ENCODE measurements at places on chromosomes 7 and 10.
A peak's percentile ranks its signal among the peaks of the same experiment; 100 is the strongest.

- DNase-seq, result no peak
These were observed 127.9 kb upstream of the SEM1 start for GRCh38 chr7:96837593-96837992.

GRCh38 chr7:143954135-143954534, 509 bp upstream of the OR2F1 start:
- no peak for DNase-seq

DNA sequence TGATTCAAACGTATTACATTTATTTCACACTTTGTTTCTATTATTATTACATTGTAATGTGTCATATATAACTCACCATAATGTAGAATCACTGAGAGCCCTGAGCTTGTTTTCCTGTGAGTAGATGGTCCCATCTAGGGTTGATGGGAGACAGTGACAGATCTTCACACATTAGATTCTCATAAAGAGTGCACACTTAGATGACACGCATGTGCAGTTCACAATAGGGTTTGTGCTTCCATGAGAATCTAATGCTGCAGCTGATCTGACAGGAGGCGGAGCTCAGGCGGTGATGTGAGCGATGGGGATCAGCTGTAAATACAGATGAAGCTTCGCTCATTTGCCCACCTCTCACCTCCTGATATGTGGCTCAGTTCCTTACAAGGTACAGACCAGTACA, 36.1 kb downstream of the BMPER start:
- DNase-seq, result no peak

- DNase-seq, result no peak
These were observed 78.3 kb downstream of the ST8SIA6 start for GRCh38 chr10:17375936-17376584.

- no peak for DNase-seq
These were observed 12.9 kb downstream of the TTYH3 start for GRCh38 chr7:2644562-2645273.

- DNase-seq, result no peak
These were observed 1244.8 kb upstream of the SORCS1 start for GRCh38 chr10:108409306-108409705.

DNA sequence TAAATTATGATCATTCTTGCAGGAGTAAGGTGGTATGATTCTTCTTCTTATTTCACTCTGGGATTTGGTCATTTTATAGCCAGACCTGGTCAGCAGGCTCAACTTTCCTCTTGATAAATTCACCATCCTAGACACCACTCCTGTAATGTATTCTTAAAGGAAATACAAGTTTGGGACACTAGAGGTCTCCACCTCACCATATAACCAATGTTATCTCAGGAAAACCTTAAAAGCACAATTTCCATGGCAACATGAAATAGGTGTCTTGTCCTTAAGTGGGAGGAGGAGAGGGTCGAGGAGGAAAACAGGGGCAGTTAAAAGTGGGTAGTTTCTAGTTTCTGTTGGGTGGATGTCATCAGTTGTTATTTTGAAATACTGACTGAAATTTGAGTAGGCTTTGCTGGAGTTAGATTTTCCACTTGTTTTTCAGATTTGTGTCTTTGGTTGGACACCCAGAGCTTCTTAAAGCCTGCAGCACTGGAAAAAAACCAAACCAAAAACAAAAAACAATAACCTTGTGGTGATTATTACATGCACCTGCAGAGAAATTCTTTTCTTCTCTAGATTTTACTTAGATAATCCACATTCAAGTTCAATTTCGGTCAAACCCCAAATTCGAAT, 163.1 kb downstream of the PRKCQ start:
- no peak for DNase-seq

GRCh38 chr10:102918817-102919245, 737 bp downstream of the CNNM2 start:
- no peak for DNase-seq

DNA sequence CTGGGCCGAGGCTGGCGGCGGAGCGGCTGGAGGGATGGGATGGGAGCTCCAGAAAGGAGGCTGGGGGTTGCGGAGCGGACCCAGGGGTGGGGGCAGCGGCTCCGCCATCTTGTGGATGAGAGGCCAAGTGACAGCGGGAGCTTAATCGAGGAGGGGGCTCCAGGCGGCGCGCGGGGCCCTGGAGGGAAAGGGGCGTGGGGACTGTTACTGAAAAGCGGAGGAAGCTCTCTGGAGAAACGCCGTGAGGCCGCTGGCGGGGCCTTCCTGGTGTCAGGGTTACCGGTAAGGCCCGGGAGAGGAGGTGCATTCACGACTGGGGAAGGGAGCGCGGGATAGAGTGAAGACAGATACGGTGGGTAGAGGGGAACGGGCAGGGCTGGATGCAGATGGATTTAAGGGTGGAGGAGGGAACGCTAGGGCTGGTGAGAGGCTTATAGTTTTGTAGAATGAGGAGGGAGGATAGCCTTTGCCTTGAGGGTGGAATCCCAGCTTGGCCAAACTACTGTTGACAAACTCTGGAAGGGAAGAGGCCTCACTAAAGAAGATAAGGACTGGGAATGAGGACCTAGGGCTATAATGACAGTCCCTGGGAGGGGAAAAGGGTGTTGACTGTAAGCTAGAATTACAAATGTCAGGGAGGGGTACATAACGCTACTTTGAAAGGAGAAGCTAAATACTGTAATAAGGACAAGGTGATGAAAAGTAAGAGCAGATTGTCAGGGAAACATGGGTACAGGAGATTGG, 535 bp downstream of the BTRC start:
- DNase-seq, result peak; percentile 61

DNA sequence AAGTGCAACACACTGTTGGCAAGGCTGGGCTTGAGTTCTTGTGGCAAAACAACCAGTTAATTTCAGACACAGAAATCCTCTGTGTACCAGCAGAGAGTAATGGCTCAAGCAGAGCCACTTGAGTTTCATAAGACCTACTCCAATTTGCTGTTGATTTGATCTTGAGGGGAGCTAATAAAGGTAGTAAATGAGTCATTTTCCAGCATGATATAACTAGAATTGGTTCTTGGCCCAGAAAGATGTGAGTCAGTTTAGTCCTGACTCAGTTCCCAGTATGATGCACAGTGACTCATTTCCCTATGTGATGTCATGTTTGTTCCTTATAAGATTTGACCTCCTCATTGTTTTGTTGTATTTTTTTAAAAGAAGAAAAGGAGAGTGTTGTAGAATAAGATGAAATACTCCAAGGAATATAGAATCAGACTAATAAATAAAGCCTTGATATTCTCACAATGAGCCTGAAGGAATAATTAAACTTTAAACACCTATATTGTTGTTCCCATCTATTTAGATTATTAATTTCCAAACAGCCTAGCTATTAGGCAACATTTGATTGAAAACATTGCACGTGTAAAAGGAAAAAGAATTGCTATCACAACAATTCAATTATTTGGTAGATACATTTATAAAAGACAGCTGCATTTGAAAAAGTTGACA, 186.2 kb downstream of the REEP3 start:
- no peak for DNase-seq

DNA sequence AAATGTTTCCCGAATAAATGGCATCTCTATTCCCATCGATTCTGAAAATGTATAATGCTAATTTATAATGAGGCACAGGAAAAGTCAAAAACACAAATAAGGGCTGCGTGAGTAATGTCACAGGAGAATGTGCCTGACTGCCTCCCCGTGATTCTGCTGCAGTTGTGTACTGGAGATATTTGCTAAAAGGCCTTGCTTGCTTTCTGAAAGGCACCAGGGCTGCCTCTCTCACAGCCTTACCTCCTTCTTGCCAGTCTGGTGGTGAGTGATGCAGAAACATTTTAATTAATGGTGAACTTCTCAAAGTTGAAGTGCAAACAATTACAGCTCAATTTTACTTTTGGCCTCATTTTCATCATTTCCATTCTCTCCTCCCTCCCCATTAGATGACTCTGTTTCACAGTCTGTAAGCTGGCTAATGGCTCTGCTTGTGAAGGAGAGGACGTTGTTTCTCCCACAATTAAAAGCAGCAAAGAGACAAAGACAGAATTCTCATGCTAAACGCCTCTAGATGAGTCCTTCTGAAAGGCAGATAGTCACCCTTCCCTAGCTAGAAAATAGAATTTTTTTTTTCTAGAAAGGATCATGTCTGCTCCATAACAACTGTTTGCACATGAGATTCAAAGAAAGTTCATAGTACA, 377.6 kb downstream of the MDFIC start:
- no peak for DNase-seq

DNA sequence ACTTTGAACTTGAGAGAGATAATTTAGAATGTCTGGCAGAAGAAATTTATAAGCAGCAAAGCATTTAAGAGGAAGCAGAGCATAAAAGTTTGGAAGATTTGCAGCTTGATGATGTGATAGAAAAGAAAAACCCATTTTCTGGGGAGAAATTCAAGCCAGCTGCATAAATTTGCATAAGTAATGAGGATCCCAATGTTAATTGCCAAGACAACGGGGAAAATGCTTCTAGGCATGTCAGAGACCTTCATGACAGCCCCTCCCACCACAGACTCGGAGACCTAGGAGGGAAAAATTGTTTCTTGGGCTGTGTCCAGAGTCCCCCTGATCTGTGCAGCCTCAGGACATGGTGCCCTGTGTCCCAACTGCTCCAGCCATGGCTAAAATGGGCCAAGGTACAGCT, 263.6 kb upstream of the POT1 start:
- DNase-seq, result no peak
